Left lung (tissue), 14 donors: ENCODE measurements at places on chromosomes 6 and 20. TPM values are rescaled to one million over a fixed set of nuclear protein-coding genes. Genes with fewer than 3 reads are reported as not detected.
A peak's percentile ranks its signal among the peaks of the same experiment; 100 is the strongest.

DNA sequence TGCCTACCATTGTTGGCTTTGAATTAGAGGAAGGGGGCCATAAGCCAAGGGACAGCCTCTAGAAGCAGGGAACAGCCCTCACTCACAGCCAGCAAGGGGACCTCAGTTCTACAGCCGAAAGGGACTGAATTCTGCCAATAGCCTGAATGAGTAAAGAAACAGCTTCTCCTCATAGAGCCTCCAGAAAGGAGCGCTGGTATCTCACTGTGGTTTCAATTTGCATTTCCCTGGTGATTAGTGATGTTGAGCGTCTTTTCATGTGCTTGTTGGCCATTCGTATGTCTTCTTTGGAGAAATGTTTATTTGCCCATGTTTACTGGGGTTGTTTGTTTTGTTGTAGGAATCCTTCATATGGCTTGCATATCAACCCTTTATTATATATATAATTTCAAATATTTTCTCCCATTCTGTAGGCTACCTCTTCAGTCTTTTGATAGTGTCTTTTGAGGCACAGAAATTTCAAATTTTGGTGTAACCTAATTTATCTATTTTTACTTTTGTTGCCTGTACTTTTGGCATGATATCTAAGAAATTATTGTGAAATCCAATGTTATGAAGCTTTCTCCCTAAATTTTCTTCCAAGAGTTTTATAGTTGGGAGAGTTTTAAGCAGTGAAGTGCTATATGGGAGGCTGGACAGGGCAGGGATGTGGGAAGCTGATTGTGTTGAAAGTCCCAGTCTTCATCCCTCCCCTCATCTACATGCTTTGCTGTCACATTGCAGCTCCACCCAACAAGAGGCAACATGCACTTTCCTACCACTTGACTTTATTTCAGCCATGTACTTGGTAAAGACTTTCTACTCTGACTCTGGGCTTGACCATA is 82.3 kb upstream of the SHLD1 start:
- DNase-seq, result no peak

DNA sequence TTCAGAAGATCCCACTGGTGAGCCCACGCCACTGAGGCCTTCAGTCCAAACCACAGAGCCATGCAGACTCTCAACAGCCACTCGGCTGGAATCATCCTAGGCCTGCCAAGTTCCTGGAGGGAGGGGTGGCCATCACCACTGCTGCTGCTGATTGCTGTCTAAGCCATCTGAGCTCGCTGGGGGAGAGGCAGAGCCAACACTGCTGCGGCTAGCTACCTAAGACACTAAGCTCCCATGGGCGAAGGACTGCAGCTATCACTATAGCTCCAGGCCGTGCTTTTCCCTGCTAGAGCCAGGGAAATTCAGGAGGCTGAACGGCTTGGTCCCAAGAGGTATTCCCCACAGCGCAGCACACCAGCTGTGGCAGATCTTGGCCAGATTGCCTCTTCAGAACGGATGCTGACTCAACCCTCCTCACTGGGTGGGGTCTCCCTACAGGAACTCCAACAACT is 73.6 kb downstream of the TBC1D32 start:
- no peak for DNase-seq

DNA sequence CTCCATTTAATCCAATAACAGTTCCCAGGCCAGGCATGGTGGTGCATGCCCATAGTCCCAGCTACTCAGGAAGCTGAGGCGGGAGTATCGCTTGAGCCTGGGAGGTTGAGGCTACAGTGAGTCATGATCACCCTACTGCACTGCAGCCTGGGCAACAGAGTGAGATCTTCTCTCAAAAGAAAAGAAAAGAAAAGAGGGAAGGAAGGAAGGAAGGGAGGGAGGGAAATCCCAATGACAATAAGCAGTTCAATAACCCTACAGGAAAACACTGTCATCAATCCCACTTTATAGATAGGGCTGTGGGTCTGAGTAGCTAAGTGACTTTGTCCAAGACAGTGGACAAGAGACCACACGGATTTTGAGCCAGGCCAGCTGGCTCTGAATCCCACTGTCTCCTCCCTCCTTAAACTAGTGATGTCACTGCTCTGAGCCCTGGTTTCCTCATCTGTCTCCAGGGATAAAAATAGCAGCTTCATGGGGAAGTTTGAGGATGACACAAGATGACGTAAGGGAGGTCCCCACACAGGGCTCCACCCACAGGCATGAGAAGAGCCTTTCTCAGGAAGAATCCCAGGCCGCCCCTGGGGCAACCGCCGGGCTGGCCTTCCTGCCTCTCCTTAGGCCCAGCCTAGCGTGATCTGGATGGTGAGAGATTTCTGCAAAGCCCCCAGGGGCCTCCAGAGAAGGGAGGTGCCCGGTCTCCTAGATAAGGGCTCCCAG is 7.2 kb upstream of the TRIB3 start:
- DNase-seq, result peak; percentile 85

SAMD10 gene
- 6.0 TPM for total RNA-seq

DNA sequence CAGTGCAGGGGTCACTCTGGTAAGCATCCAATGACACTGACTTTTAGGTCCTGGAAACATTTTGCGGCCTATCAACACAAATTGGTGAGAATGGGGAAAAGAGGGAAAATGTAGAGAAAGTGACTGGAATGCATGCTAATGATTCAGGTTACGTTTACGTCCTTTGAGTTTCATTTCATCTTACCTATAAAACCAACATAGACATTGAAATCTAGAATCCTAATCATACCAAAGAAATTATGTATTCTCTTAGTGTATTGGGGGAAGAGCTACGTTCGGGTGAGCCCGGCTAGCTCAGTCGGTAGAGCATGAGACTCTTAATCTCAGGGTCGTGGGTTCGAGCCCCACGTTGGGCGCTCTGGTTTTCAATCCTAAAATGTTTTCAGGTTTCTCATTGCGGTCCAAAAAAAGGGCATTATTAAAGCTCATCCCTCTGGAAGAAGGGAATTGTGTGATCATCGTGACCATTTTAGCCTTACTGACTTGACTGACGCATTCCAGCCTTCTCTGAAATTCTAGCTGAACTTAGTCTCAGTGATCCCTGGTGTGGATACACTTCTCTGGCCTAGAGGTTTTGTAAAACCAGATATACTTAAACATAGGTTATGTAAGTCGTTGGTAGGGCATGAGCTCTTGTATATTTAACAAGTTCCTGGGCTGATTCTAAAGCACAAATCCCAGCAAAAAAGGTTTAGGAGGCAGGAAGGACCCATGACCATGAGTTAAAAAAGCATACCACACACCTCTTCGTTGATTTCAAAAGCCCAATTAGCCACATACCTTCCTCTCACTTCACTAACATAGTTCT is 18.3 kb downstream of the HMGN4 start:
- DNase-seq, result peak; percentile 63

- DNase-seq, result no peak
Measured at GRCh38 chr6:137550535-137550934, 56.3 kb upstream of the OLIG3 start.

ARHGAP40 gene
- total RNA-seq, result 0.44 TPM

GRCh38 chr20:63139356-63139755 is 76.6 kb downstream of the YTHDF1 start:
- DNase-seq, result no peak

KCNK17 gene
- total RNA-seq, result 5.2 TPM

LPIN3 gene
- total RNA-seq, result 10.8 TPM

MUC21 gene
- total RNA-seq, result 9.5 TPM

SPDEF gene
- 3.1 TPM for total RNA-seq

CYB5R4 gene
- 44.3 TPM for total RNA-seq

FAM184A gene
- total RNA-seq, result 13.3 TPM

DNA sequence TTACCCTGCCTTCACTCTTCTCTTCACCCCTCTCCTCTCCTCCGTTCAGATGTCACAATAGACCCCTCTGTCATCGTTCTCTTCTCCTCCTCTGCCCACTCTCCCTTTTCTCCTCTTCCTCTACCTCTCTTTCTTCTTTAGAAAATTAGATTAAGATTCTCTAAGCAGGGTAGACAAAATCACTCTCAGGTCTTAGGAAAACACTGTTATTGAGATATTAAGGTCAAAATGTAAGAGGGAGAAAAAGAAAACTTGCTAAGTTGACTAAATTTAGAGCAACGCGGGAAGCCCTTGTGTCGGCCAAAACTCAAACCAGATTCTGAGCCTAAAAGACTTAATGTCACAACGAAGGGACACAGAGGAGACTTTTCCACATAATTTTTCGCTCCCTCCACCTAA is 22.1 kb upstream of the ZNF184 start:
- DNase-seq, result no peak

- DNase-seq, result no peak
Measured at GRCh38 chr6:167122041-167122826, 662 bp upstream of the CCR6 start.

SMPDL3A gene
- total RNA-seq, result 27.4 TPM

DNA sequence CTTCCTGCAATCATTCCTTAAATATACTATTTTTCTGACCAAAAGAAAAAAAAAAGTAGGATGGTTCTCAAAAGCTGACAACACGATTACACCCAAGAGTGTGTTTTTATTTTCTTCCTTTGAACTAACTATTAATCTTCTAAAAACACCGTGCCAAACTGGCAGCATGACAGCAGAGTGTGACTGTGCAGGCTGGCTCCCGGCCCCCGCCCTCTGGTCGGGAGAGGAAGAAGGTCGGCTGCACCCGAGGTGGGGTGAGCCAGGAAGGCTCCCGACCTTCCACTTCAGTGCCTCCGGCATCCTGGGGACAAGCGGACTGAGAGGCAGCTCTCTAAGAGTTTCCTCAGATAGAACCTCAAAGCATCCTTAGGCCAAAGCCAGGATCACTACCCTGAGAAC is 29.2 kb downstream of the SLC22A23 start:
- no peak for DNase-seq

DNA sequence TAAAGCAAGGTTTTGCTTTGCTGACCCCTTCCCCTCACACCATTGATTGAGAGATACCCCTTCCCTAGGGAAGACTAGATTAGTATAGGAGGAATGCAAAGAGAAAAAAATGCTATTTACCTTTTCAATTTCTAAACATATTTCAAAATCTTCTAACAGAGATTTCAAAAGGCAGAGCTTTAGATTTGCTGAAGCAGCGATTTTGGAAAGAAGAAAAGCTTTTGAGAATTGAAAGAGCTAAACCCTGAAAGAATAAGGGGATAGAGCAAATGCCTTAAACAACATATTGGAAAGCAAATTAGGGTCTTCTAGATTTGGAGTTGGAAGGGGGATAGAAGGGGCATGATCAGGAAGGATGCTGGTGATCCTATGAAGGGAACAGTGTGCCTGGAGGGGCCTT is 46.5 kb upstream of the KLHL31 start:
- no peak for DNase-seq

DNA sequence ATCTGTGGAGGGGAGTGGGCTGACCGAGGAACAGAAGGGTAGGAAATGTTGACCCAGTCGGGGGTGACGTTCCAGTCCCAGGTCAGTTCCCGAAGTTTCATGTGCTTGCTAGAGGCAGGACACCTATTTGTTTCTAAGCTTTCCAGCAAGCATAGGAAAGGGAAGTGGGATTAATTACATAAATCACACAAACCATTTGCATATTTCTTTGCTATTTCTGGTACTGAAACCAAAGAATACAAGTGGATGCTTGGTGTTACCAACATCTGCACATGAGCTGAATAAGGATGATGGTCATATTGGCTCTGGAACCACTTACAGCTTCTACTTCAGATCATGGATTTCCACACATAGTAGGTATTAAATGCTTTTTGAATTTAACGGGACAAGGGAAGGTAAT is 546.5 kb downstream of the PRKN start:
- no peak for DNase-seq

DNA sequence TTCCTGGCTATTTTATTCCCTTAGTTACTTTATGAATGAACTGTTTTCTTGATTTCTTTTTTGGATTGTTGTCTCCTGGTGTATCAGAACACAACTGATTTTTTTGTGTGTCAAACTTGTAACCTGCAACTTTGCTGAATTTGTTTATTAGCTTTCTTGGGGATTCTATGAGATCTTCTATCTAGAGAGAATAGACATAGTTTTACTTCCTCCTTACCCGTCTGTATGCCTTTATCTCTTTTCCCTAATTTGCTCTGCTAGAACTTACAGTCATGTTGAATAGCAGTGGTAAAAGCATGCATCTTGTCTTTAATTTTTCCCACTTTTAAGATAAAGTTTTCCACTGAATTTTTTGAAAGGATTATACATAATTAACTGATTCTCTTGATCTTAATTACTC is 13.2 kb downstream of the RNF146 start:
- DNase-seq, result no peak

GRCh38 chr6:106185615-106186014 is 99.5 kb downstream of the PRDM1 start:
- no peak for DNase-seq

MYMX gene
- 0.34 TPM for total RNA-seq

DNA sequence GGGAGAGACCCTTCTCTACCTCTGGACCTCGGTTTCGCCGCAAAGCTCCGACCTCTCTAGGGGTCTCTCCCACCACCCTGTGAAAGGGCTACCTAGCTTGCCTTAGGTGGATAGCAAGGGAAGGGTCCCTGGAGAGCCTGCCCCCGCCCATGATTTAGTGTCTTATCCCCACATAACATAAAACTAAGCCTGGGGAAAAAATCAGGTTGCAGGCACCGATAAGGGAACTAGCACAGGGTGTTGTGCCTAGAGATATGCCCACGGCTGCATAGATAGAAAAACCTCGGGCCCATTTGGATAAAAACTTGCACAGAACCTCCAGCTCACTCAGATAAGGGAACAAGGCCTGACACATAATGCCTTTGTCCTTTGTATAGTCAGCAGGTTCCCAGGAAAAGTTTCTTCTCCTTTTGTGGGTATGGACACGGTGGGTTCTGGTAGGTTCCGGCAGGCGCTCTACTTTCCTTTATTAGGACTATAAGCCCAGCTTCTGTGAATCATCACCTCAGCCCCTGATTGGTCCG is 846 bp downstream of the ZSCAN31 start:
- no peak for DNase-seq

- no peak for DNase-seq
Measured at GRCh38 chr6:113258771-113259170, 598.4 kb upstream of the MARCKS start.

DNA sequence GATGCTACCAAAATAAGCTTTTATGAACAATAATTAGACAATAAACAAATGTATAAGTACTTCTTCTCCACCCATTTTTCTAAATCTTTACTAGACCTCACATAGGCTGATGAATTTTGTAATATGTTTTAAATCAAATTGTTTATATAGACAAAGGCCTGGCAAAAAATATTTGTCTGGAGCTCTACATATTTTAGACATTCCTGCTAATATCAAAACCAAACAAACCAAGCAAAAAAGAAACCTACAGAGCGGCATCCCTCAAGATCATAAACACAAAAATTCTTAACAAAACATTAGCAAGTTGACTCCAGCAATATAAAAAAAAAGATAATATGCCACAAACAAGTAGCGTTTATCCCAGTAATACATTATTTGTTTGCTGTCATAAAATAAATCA is 87.2 kb downstream of the ADAT2 start:
- no peak for DNase-seq
